ENCODE measurements at places on chromosomes 1 and 21.

- DNase-seq: no peak
Measured at GRCh38 chr1:174448531-174448883, 743 bp downstream of the GPR52 start.

DNA sequence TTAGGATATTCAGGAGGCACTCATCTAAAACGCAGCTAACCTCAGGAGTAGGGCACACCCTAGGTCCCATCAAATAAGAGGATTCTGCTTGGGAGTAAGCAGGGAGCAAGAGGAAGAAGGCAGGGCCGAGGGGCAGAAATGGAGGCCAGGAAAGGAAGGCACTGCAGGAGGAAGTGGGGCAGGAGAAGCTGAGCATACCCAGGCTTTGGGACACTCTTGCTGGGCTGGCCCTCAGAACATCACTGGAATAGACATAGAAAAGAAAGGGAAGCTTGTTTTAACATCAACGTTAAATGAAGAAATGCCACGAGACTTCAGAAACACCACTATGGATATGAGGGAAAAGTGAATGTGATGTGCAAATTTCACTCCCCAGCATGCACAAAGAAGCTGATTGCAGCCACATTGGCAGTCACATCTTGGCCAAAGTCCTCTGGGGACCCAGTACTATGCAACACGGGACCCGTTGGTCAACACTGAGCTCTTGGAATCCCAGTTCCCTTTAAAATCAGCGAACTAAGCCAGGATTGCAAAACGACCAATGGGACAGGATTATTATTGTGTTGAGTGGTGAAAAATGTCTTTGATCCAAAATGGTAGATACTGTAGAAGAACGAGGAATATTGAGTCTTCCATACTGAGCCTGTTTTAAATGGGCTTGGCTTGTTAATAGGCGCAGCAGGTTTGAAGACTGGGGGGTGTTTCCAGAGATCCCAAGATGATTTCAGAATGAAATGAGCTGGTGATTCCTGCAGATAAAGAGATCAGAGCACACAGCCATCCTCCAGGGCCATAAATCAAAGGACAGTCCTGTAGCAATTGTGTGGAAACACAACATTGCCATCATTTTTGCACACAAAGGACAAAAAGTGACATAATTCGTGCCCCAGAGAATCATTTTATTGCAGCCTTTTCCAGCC is 152.4 kb downstream of the TOMM20 start:
- no peak for DNase-seq

DNA sequence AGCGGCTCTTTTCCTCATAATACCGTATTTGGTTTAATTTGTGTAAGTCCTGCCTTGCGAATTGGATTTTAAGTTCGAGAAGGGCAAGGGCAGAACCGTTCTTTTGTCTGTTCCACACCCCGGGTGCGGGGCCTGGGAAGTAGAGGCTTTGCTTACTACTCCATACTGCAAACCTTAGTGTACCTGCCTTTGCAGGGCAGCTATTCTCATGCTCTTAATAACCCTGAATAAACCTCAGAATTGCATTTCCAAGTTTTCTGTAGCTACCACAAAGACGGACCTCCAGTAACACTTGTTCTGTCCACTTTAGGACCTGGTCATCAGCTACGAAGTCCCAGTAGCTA is 657 bp upstream of the HNRNPU start:
- DNase-seq: peak; percentile 67

DNA sequence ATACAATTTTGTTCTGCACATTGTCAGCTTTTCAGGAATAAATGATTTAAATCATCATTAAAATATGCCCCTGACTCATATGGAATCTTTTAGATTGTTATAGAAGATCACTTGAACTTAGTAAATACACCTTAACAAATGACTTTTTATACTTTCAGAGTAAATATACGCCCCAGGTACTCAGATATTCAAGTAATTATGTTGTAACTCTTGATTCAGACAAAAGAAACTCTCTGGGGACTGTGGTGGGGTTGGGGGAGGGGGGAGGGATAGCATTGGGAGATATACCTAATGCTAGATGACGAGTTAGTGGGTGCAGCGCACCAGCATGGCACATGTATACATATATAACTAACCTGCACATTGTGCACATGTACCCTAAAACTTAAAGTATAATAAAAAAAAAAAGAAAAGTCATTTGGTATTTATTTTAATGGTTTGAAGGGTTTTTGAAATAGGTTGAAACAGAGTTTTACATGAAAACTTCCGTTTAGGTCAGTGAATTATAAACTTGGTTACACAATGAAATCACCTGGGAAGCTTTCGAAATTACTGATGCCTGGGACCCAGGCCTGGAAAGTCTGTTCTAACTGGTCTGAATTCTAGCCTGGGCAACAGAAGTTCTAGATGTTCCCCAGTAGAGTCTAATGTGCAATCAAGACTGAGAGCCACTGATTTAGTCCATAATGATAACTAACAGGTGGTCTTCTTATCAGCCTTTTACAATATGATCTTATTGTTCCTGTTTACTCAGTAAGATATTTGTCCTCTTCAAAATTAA is 320.5 kb upstream of the NR5A2 start:
- DNase-seq: no peak

- no peak for DNase-seq
Measured at GRCh38 chr1:27451343-27451742, 38.6 kb downstream of the WASF2 start.

DNA sequence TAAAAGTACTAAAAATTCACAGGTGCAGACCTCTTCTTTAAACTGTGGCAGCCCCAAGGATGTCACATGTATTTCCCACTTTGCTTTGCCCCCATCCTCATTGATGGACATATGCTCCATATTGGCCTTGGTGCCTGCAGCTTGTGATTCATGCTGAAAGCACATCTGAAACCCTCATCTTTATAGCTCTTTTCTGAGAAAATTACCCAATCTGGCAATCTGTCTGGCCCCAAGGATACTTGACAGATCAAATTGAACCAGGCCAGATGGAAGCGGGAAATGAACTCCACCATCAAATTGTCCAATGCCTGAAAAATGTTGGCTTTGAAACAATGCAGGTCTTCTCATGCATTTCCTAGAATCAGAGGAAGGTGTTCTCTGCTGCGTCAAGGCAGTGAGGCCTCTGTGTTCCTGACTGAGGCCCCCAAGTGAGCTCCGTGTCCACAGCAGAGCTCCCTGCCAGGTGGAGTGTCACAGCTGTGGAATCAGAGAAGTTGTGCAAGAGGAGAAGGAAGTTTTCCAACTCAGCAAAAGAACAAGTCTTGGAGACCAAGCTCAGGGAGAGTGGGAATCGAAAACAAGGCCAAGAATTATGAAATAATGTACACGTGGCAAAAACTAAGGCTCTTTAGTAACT is 323.7 kb downstream of the PLPP3 start:
- no peak for DNase-seq

DNA sequence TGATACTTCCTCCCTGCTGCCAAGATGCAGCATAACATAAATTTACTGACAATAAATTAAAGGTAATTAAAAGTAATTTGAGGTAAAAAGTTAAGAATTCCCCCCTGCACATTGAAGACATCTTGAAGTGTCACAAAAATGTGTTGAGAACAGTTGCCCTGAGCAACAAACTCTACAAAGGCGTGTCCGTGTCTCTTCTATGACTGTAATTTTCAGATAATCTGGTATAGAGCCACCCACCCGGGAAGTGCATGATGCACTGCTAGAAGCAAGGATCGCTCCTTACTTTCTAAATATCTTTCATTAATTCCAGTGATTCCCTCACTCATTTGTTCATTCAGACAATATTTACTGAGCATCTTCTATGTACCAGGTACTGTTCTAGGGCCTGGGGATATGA is 11.0 kb upstream of the CASQ1 start:
- DNase-seq: no peak

DNA sequence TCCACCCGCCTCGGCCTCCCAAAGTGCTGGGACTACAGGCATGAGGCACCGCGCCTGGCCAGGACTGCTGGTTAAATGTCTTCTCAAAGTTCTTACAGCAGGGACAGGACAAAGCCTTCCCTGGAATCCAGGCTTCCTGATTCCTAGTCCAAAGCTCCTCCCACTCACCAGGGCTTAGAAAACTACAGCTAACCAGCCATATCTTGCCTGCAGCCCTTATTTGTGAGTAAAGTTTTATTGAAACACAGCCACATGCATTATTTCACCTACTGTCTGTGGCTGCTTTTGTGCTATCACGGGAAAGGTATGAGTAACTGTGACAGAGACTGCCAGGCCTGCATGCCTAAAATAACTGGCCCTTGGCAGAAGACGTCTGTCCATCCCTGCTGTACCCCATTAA is 24.4 kb downstream of the TMCO4 start:
- DNase-seq: no peak

DNA sequence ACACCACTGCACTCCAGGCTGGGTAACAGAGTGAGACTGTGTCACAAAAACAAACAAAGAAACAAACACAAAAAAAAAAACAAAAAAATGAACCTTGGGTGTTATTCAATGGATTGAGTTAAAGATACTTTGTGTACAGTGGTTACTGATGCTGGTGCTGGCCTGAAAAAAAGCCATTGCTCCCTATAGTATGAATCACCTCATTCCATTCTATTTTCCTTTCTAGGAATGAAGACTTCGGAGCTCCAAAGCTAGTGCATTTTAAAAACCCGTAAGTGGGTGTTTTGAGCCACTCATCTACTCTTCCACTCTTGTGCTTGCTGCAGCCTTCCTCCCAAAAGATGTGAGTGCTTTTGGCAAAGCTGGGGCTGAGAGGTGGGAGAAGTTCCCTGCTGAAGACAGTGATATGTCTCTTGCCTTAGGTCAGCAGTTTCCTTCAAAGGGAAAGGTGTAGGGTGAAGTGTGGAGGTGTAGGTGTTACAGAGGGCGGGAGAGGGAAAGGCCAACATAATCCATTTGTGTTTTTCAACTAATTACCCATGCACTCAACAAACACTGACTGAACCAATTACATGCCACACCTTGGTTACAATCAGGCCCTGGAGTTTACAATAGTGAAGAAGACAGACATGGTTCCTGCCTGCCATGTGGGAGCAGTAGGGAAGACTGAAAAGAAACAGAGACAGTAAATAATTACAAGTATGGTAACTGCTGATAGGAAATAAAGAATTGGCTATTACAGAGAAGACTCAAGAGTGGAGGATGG is 55.0 kb upstream of the SERBP1 start:
- no peak for DNase-seq

- DNase-seq: no peak
Measured at GRCh38 chr1:21761052-21761451, 21.9 kb downstream of the USP48 start.

DNA sequence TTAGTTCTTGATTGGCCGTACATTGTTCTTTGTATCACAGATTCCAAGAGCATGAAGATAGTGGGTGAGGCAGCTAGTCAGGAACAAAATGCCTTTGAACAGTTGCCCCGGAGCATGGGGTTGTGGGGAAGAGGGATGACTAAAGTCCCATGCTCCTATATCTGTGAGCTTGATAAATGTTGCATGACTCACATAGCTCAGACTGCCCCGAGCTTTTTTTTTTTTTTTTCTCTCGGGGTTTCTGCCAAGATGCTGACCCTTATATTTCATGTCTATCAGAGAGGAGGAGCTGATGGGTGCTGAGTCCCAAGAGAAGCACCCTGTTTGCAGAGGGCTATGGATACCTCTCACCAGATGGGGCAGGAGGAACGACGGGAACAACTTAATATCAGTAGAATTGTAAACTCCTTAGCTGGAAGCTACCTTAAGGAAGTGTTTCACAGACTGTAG is 40.6 kb downstream of the SRRM1 start:
- DNase-seq: no peak

- DNase-seq: no peak
Measured at GRCh38 chr1:154478639-154479038, 23.4 kb upstream of the TDRD10 start.

- DNase-seq: no peak
Measured at GRCh38 chr1:100523038-100523652, 14.8 kb upstream of the GPR88 start.

- no peak for DNase-seq
Measured at GRCh38 chr1:63362578-63362977, 4.8 kb upstream of the ALG6 start.

DNA sequence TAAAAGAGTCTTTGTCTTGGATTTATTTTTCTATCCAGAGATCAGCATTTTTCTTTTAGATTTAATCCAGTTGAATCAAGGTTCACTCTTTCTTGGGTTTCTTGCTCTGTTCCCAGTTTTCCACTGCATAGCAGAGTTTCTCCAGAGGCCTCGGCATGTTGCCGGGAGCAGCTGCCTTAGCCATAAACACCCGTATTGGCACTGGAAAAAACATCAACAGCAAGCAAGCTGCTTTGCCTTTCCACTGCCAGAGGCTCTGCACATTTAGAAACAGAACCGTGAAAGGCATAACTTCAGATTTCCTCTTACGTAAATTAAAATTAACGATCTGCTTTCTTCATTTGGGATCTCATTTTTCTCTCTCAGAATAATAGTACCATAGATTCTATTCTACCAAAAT is 181.8 kb upstream of the L1TD1 start:
- peak; percentile 73 for DNase-seq

DNA sequence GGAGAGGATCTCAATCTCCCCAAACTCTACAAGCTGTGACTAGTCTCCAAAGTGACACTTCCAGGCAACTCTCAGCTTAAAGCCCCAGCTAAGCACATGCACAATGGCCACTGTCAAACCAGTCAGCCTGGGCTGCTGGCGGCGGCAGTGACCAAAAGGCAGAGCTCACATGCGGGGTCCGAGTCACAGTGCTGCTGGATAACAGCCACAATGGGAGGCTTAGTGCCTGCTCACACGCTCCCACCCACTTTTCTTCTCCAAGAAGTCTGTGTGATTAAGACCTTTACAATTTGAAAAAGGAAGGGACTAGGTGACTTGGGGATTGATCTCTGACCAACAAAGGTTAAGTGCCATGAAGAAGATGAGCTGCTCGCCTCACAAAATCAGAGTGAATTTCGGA is 16.8 kb downstream of the RIPK4 start:
- no peak for DNase-seq

DNA sequence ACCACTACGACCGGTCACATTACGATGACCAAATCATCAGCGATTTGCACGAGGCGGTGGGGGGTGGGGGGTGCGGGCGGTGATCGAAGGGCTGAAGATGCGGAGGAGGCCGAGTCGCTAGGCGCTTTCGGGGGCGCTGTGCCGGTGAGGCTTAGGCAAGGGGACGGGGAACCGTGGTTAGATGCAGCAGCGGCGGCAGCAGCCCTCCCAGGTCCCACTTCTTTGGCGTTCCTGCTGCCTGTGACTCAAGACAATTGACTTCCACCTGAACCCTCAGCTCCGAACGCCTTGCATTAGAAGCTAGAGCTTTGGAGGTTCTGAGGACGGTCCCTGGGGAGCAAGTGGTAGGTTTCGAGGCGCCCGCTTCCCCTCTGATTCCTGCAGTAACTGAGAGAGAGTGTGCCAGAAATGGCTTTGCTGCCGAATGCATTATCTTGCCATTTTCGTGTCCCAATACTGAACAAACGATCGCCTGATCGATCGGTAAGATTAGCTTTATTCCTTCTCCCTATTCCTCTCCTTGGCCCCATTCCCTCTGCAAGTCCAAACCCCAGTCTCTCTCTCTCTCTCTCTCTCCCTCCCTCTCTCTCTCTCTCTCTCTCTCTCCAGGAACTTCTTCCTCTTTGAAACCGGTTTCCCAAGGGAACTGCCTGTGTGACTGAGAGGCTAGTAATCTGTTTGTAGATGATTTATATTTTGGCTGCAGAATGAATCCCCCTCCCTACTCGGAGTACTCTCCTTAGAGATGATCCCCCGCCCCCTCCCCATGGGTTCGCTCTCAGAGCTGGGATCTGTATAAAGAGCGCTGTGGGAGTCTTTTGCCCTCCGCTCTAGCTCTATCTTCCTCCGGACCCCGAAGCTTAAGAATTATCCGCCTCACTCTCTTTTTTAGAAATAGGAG is 735 bp upstream of the BRINP3 start:
- peak; percentile 42 for DNase-seq
